Aortic smooth muscle cell (primary cell): ENCODE measurements at places on chromosomes 2 and 18. TPM values are rescaled to one million over a fixed set of nuclear protein-coding genes. Genes with fewer than 3 reads are reported as not detected.

Gene EFEMP1
- total RNA-seq, result 1,165 and 1,581 TPM in 2 replicates

Gene HRH4
- under 0.01 and 0.06 TPM in 2 replicates for total RNA-seq

Gene NOSTRIN
- total RNA-seq, result under 0.01 TPM in 1 of 2 replicates, not detected in the other

Gene NR4A2
- 1.1 and 9.4 TPM in 2 replicates for total RNA-seq

Gene CFAP65
- not detected in 2 replicates for total RNA-seq

Gene CYBRD1
- total RNA-seq, result 250 and 347 TPM in 2 replicates

Gene NMUR1
- total RNA-seq, result under 0.01 TPM in 1 of 2 replicates, not detected in the other

Gene SH2D6
- 0.12 and 0.40 TPM in 2 replicates for total RNA-seq

Gene SULT1C2
- total RNA-seq, result not detected in 2 replicates

Gene ALPP
- total RNA-seq, result not detected in 2 replicates

Gene GGCX
- 34.7 and 37.3 TPM in 2 replicates for total RNA-seq

Gene NTSR2
- total RNA-seq, result not detected in 2 replicates

Gene SOS1
- total RNA-seq, result 13.3 and 22.0 TPM in 2 replicates

Gene FBXO15
- 0.12 and 0.26 TPM in 2 replicates for total RNA-seq

Gene PIEZO2
- total RNA-seq, result 0.31 and 4.1 TPM in 2 replicates

Gene WDFY1
- total RNA-seq, result 110 and 138 TPM in 2 replicates

Gene DAPL1
- total RNA-seq, result not detected in 2 replicates

Gene EPG5
- 29.9 and 36.7 TPM in 2 replicates for total RNA-seq

Gene MERTK
- total RNA-seq, result 4.9 and 5.4 TPM in 2 replicates

Gene TPGS2
- 109 and 118 TPM in 2 replicates for total RNA-seq

Gene SPC25
- 3.9 and 5.7 TPM in 2 replicates for total RNA-seq

Gene CHRND
- total RNA-seq, result not detected in 2 replicates

Gene CRYGC
- not detected in 2 replicates for total RNA-seq

Gene PAX8
- 0.13 and 0.19 TPM in 2 replicates for total RNA-seq

Gene POU3F3
- 0.06 and 0.13 TPM in 2 replicates for total RNA-seq

Gene COL4A3
- 16.2 and 23.5 TPM in 2 replicates for total RNA-seq

Gene AAMP
- total RNA-seq, result 138 and 157 TPM in 2 replicates

Gene MOCOS
- 1.4 and 2.9 TPM in 2 replicates for total RNA-seq

Gene FRZB
- total RNA-seq, result 0.66 and 1.3 TPM in 2 replicates

Gene EVX2
- total RNA-seq, result not detected in 2 replicates

Gene PPP4R3B
- 39.2 and 43.3 TPM in 2 replicates for total RNA-seq

Gene GPBAR1
- total RNA-seq, result 0.19 TPM in 1 of 2 replicates, not detected in the other

Gene SS18
- total RNA-seq, result 99.3 and 103 TPM in 2 replicates

Gene ST8SIA5
- under 0.01 TPM in 2 replicates for total RNA-seq

Gene ZNF892
- total RNA-seq, result 2.2 and 3.0 TPM in 2 replicates

Gene RAMP1
- 3.2 and 14.9 TPM in 2 replicates for total RNA-seq

Gene NPPC
- total RNA-seq, result 0.06 and 0.26 TPM in 2 replicates

Gene LRPPRC
- total RNA-seq, result 47.7 and 51.0 TPM in 2 replicates

Gene REG1A
- not detected in 2 replicates for total RNA-seq

Gene GKN2
- not detected in 2 replicates for total RNA-seq

Gene SGPP2
- total RNA-seq, result not detected in 2 replicates

Gene FOXD4L1
- total RNA-seq, result 0.06 and 0.13 TPM in 2 replicates

Gene ALK
- total RNA-seq, result 0.13 TPM in 1 of 2 replicates, not detected in the other

Gene TUBA4B
- not detected in 2 replicates for total RNA-seq

Gene LRP2
- total RNA-seq, result not detected in 2 replicates
